ENCODE measurements at places on chromosomes 2 and 18.

GRCh38 chr18:45270289-45270771, 344.9 kb upstream of the SLC14A2 start:
- DNase-seq = no peak

- DNase-seq = no peak
Observed at GRCh38 chr2:16058747-16059358, 118.5 kb downstream of the MYCN start.

DNA sequence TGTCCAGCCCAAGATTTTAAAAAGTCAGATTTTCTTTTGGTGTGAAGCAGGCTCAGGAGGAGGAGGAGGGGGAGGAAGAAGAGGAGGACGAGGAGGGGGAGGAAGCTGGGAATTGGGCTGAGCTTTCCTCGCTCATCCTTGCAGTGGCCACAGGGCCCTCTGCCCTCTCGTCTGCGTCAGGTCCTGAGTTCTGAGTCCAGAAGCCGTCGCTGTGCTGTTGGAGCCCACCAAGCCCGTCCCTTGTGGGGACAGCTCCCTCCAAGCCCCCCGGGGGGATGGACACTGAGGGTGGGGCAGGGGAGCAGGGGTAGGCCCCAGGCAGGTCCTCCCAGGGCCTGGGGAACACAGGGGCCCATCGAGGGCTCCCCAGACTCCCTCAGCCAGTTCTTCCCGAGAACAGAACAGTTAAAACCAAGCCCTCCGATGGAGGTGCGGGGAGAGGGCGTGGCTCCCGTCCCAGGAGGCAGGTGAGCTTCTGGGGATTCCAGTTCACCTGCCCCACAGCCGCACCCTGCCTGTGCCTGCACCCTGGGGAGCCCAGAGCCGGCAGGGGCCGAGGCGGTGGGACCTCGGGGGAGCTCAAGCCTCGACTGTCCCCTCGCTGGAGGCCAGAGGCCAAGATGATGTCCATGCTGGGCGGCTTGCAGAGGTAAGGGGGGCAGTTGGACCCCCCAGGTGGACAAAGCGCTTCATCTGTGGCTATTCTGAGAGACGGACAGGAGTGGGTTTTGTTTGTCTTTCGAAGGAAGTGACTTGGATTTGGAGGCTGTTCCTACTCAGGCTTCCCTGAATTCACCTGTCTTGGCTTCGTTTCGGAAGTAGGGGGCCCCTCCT, at the start of gene GAL3ST2:
GAL3ST2 (plus strand) TSS at position 487 of the 834 bp plus-strand sequence; CDS start at position 621, 134 bp downstream.
- no peak for DNase-seq

DNA sequence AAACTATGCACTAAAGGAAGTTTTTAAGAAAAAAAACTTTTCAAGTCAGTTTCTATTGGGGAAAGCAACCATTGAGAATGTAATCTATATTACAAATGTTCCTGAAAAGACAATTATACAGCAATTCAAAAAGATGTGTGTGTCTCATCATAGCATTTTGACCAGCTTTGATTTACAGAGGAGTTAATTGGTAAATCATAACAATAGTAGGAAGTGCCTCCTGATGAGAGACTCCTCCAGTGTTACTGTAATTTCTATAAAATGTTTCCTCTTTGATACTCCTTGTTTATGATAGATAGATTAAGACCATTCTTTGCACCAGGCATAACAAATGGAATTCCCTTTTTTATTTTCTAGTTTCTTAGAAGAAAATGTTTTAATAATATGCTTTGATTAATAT, 249.9 kb downstream of the CALCRL start:
- DNase-seq = no peak

- DNase-seq = no peak
Observed at GRCh38 chr2:197890168-197890567, 85.8 kb downstream of the PLCL1 start.
